Daoy (cell line): ENCODE measurements at places on chromosomes 1 and 21. TPM values are rescaled to one million over a fixed set of nuclear protein-coding genes. Genes with fewer than 3 reads are reported as not detected.

The CACHD1 gene
- 5.3 and 7.1 TPM in 2 replicates for total RNA-seq

The SERTAD4 gene
- 4.4 and 5.1 TPM in 2 replicates for total RNA-seq

The USP21 gene
- total RNA-seq, result 6.2 and 13.5 TPM in 2 replicates

The NUP210L gene
- not detected in 2 replicates for total RNA-seq

The FGR gene
- not detected in 2 replicates for total RNA-seq

GRCh38 chr1:86972262-86972661 lies 57.8 kb downstream of the HS2ST1 start:
- DNase-seq, result no peak

GRCh38 chr1:167663002-167663772 lies 33.2 kb downstream of the RCSD1 start:
- peak; percentile 35 for DNase-seq

- DNase-seq, result no peak
Observed at GRCh38 chr1:240294566-240294965, 202.9 kb downstream of the FMN2 start.
